ENCODE measurements at places on chromosomes 2 and 18. TPM values are rescaled to one million over a fixed set of nuclear protein-coding genes. Genes with fewer than 3 reads are reported as not detected.

PRR30 gene
- total RNA-seq = not detected

IL36RN gene
- total RNA-seq = not detected

SCYGR4 gene
- not detected for total RNA-seq

CD226 gene
- 0.50 TPM for total RNA-seq

KATNAL2 gene
- total RNA-seq = 3.1 TPM

TMEM198 gene
- total RNA-seq = 0.77 TPM

AOX1 gene
- total RNA-seq = 86.3 TPM

RGPD5 gene
- total RNA-seq = 50.4 TPM

ACOXL gene
- not detected for total RNA-seq

PAPOLG gene
- total RNA-seq = 10.2 TPM

GKN2 gene
- not detected for total RNA-seq

CNDP1 gene
- total RNA-seq = not detected

SIGLEC15 gene
- total RNA-seq = 1.2 TPM

FNDC4 gene
- total RNA-seq = 15.6 TPM

All from uterine smooth muscle cell (primary cell).